ENCODE measurements at places on chromosomes 4 and X. TPM values are rescaled to one million over a fixed set of nuclear protein-coding genes. Genes with fewer than 3 reads are reported as not detected.

ARHGAP10 gene
- 26.2 TPM for total RNA-seq

SLC30A9 gene
- total RNA-seq = 59.7 TPM

SSX1 gene
- not detected for total RNA-seq

CLOCK gene
- total RNA-seq = 16.4 TPM

C4orf50 gene
- not detected for total RNA-seq
